ENCODE measurements at places on chromosomes 4 and X.

GRCh38 chrX:1468250-1468772 lies 15.6 kb upstream of the ASMTL start:
- DNase-seq = peak; percentile 81

GRCh38 chr4:10256203-10256602 lies 139.6 kb upstream of the WDR1 start:
- no peak for DNase-seq

DNA sequence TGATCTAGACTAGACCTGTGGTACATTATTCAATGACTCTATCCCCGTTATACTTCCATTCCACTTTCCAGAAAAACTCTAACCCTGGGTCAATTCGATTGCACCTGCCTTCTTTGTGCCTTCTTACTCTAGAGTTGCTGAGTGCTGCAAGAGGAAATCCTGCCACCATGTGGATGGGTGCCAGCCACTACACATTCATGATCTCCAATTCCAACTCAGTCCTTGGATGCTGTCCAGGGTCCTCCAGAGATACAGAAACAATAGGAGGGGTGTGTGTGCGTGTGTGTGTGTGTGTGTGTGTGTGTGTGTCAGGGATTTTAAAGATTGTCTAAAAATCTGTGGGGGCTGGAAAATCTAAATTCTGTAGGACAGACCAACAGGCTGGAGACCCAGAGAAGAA lies 42.9 kb upstream of the INTS6L start:
- DNase-seq = peak; percentile 20

DNA sequence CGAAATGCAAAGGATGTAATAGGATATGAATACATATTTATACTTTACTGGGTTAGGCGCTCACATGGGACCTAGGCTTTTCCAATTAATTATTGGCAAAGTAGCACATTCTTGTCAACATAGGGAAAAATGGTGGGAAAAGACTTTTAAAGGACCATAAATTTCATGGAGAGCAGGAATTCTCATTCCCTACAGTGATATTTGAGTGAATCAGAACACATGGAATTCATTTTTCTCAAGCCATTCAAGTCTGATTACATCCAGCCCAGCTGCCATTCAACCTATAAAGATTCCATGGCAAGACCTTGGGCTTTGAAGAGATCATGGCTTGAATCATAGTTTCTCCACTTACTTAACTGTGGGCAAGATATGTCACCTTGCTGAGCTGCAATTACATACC lies 150.4 kb downstream of the SOWAHB start:
- no peak for DNase-seq

- no peak for DNase-seq
These were observed 574.6 kb downstream of the RAPGEF2 start for GRCh38 chr4:159677521-159677920.

DNA sequence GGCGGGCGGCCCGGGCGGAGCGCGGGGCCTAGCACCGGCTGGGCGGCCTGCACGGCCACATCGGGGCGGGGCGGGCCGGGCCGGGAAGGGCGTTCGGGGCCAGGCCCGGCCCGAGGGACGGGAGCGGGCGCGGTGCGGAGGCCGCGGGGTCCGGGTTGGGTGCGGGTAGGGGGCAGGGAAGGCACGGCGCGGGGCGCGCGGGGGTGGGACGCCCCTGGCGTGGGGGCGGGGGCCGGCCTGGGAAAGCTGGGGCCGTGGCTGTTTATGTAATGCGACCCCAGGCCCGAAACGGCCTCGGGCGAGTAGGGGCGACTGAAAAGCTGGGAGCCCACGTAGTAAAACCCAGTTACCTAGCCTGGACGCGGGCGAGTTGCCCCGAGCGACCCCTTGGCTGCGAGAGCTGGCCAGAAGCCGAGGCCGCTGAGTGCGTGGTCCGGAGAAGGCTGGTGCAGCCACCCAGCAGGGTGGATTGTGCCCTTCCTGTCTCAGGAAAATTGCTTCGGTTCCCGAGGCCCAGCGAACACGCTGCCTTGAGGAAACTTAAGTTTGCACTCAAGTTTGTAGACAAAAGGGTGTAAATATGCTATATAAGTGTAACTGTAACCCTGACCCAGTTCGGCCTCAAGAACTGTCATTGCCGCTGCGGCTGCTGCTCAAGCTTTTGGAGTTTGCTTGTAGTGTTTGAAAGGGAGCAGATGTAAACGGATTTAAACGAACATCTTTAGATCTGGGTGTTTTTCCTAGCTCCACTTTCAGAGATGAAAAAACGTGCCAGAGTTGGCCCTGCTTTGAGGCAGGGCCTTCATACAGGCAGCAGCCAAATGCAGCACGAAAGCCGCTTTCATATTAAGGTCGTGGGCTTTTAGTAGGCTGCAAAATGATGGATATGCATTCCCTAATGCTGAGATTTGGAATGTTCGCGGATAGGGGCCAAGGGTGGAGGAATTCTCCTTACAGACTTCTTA lies 674 bp downstream of the SEC24B start:
- DNase-seq = peak; percentile 14

DNA sequence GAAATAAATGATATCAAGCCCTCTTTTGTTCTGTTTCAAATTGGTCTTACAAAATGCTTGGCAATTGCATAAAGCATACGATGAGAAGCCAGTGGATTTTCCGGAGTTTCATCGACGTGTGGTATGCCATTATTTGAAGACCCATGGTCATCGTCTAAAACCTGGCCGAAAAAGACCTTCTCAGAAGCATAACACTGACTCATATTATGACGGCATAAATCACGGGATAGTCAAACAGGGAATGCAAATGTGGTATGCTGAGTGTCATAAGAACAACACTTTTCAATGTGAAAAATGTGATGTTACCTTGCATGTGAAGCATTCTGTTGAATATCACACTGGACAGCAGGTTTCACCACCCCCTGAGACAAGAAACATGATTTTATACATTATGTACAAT lies 695.2 kb downstream of the GRXCR1 start:
- no peak for DNase-seq

DNA sequence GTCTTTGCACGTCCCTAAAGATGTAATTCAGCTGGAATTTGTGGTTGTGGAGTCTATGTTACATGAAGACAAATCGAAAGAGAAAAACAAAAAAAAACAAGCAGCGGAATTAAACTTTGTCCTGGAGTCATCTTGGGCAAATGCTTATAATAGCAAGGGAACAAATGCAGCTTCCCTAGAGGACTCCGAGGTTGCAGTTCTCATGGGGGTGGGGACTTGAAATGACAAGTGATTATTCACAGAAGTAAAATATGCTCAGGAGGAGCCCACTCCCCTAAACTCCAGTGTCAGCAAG lies 362.4 kb downstream of the ARHGAP24 start:
- DNase-seq = no peak

- no peak for DNase-seq
These were observed 140.4 kb downstream of the MID1IP1 start for GRCh38 chrX:38941675-38942074.

- DNase-seq = no peak
These were observed 661.6 kb downstream of the RAPGEF2 start for GRCh38 chr4:159764343-159764952.

DNA sequence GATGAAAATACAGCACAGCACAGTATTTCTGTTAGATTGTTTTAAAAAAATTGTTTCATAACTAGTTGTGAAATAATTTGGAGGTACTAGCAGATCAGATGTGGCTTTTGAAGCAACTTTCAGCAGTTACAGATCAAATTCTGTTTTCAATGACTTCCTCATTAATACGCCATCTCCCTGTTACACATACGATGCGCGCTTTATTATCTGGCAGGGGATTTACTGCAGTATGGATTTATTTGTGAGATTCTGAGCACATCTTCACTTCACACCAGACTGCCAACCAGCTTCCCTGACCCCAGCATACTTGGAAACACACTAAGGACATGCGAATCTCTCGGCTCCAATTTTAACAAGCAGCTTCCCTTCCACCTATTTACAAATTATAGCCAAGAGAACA lies 235.5 kb upstream of the DIAPH2 start:
- DNase-seq = no peak

GRCh38 chrX:153989973-153990655 lies 17.6 kb downstream of the TMEM187 start:
- no peak for DNase-seq

GRCh38 chr4:147590249-147590920 lies 26.8 kb upstream of the TMEM184C start:
- DNase-seq = peak; percentile 34

GRCh38 chr4:76590798-76591281 lies 155.8 kb downstream of the SHROOM3 start:
- no peak for DNase-seq

Measured in activated naive CD8-positive, alpha-beta T cell treated with anti-CD3 and anti-CD28 coated beads for 36 hours (primary cell).